NK-92 treated with Interleukin-12 subunit alpha and Interleukin-12 subunit beta, amount 100 ng/mL, for 24 hours (cell line): ENCODE measurements at places on chromosomes 3 and 15.

- no peak for DNase-seq
These were observed 89.8 kb upstream of the RNF7 start for GRCh38 chr3:141648055-141648910.

- no peak for DNase-seq
These were observed 445.1 kb downstream of the MECOM start for GRCh38 chr3:169218314-169218983.

GRCh38 chr3:88707837-88708236 is 399.6 kb upstream of the EPHA3 start:
- no peak for DNase-seq

GRCh38 chr15:31235311-31236183 is 91.1 kb upstream of the KLF13 start:
- DNase-seq, result no peak

- DNase-seq, result no peak
These were observed 116.7 kb downstream of the NR1I2 start for GRCh38 chr3:119898478-119899191.

DNA sequence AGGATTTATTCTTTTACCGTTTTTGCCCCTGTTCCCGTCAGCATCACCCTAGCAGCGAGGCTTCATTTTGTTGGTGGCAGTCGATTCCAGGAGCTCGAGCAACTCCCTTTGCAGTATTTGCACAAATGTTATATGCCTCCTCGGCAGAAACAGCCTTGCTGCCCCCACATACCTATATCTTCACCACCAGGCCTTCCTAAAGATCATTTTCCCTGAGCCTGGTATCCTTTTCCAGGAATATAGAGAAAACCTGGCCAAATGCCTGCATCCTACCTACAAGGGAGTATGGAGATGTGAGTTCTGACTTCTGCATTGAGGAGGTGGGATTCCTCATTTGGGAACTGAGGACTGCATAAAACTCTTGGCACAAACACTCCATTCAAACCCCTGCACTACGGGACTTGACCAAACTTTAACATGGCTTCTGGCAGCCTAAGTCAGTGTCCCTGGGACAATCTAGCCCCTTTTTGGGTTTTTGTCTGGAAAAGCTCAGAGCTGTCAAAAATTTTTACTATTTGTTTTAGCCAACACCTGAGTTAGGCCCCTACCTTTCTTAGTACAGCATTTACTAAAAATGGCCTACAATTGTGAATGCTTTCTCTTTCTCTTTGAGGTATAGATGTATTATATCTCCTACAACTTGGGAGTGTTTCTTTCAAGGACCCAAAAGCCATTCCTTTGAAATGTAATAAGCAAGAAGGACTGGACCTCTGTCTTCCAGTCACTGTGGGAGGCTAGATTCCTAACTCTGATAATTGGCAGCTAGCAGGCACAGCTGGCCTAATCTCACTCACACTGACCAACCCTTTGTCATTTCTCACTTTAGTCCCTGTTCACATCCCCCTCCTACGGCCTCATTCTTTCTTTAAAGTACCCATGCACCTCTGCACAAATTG is 12.1 kb upstream of the UBE2Q2 start:
- DNase-seq, result no peak

DNA sequence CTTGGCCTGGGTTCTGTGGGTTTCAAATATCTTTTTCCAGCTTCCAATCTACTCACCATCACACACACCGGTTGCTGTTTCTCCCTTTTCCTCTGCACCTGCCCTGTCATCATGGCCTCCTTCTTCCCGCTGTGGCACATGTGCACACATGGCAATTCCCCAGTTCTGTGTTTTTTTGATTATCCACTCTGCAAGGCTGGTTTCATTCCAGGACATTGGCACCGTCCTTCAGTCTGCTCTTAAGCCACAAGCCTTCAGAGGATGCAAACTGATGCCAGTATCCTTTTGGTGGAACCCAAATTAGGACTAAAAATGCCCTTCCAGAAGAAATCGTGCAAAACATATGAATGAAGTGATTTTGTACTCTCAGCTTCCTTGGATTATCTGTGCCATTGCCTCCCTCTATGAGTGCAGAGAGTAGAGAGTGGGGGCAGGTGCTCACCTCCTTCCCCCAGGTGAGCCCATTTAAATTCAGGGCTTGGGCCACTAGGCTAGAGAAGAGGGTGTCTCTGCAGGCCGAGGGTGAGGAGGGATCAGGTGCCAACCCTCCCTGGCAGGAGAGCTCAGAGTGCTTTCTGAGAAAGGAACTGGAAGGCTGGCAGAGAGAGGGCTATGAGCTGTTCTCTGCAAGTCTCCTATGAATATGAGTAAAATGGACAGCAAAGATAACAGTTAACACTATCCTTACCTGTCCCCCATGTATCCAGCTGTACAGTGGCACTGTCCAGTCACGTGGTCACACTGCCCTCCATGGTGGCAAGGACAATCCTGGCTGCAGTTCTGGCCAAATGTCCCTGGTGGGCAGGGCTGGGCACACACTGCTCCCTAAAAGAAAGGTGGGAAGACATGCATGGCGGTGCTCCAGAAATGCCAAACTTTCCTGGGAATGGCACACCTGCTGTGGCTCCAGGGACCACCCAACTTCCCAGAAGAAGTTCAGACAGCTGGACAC is 100.8 kb downstream of the RAB11A start:
- no peak for DNase-seq

DNA sequence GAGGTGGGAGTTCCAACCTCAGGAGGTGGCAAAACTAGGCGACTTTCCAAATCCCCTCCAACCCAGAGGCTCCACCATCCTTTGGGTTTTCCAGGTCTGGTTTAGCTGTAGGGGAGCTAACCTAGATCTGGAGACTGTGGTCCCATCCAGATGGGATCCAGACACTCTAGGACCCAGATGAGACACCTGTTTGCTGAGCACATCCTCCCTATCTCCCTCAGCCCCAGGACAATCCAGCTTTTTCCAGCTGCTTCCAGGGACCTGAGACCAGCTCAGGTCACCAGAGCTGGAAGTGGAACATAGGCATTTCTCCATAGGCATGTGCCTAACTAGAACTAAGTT is 18.2 kb downstream of the CRTAP start:
- no peak for DNase-seq

DNA sequence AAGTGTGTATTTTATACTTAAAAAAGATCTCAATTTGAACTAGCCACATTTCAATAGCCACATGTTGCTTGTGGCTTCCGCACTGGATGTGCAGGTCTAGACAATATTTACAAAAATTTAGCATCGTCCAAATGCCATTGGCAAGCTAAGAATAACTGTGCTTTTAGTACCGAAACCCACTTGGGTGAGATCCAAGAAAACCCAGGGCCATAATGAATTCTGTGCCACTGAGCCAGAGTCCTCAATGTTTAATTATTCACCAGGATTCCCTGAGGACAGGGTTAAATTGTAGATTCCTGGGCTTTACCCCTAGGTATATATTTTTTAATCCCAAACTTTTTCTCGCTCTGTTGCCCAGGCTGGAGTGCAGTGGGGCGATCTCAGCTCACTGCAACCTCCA is 22.9 kb upstream of the PTPRG start:
- no peak for DNase-seq

DNA sequence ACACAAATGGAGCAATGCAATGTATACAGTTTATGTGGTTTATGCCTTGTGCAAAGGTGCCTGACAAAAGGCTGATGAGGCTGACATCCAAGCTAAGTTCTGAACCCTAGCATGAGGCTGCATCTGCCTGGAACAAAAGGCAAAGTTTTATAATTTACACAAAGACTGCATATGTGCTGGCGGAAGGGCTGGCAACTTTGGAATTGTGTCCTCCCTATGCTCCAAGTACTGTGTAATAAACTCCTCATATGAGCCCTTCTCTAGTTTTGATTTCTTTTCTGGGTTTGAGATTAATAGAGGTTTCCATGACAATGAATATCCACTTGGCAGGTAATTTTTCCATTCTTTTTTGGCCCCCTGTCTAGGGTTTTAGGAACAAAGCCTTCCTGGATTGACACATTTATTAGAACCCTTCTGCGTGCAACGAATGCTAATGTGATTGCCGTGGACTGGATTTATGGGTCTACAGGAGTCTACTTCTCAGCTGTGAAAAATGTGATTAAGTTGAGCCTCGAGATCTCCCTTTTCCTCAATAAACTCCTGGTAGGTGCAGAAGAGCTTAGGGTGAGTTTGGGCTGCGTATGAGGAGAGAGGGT is 10.8 kb downstream of the PLA1A start:
- no peak for DNase-seq

GRCh38 chr3:162122405-162122804 is 625.8 kb downstream of the OTOL1 start:
- no peak for DNase-seq

DNA sequence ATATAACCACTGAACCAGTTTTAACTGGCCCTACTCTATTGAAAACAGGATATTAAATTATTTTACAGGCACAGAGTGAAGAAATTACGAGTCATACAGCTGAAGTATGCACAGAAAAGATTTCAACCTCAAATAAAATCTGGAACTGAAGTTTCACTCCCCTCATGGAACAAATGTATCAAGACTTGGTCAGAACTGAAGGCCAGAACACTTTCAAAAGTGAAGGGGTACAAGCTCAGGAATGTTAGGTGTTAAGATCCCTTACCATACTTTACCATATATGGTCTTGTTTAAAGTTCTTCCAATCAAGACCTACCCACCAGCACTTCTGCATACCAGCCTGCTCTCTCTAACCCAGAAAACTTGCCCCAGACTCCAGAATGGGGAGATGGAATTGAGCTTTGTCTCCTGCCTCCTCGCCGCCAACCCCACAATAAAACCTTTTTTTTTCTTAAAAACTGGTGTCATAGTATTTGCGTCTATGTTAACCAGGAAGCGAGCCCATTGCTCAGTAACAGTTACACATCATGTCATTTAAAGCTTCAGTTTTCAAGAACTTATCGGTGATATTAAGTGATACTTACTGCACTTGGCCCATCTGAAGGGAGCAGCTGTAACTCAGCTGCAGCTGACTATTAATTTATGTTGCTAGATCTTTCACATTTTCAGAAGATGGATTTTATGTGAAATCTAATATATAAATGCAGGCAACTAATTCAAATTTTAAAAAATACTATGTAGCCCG is 59.9 kb downstream of the OXSM start:
- DNase-seq, result no peak

- no peak for DNase-seq
These were observed 46.8 kb downstream of the MGLL start for GRCh38 chr3:127775398-127776109.

- DNase-seq, result no peak
These were observed 215.4 kb downstream of the SNRPN start for GRCh38 chr15:25170113-25170731.

GRCh38 chr3:115165701-115166100 is 18.6 kb upstream of the ZBTB20 start:
- DNase-seq, result no peak

DNA sequence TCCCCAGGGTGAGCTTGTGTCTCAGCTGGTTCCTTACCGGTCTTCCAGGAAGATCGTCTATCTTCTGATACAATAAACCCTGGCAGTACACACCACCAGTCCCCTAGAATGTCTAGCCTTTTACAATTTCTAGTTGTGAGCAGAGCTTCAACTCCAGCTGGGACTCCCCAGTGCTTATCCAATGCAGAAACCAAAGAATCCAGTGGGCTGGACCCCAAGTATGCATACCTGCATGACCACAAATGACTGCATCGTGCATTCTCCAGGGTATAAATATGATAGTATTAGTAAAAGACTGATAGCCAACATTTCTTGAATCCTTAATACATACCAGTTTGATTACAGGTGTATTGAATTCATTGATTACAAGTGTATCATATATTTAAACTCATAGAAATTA is 176.0 kb downstream of the SATB1 start:
- DNase-seq, result no peak

DNA sequence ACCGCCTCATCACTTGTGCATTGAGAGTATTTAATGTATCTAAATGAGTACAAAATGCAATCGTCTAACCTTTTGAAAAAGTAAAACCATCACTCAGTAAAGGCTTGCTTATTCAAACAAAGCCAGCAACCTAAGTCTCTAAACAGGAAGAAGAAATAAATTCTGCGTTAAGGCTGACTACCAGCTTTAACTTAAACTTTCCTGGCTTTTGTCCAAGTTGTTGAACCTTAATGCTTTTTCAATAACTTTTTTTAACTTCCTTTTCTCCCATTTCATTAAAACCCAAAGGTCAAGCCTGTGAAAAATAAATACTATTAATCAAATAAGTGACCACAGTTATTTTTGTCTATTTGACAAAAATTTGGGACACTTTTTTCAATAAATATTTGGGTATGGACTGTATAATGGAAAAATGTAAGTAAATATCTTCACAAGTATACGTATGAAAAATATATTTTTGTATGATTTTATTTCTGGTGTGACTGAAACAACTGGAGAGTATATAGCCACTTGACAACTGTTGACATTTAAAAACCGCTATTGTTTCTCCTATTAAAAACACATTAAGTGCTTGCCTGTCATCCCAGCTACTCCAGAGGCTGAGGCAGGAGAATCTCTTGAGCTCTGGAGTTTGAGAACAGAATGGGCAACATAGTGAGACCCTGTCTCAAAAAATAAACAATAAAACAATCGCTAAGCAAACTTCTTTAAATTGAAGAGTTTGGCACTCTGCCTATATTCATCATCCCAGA is 2.9 kb downstream of the KLHL24 start:
- DNase-seq, result no peak

- DNase-seq, result no peak
These were observed 560.8 kb upstream of the TBL1XR1 start for GRCh38 chr3:177758126-177758525.

- no peak for DNase-seq
These were observed 253.1 kb upstream of the TRIM42 start for GRCh38 chr3:140424726-140425125.
